ENCODE measurements at places on chromosomes 12 and 14.

GRCh38 chr12:53543539-53543938 lies 36.3 kb upstream of the NPFF start:
- DNase-seq = peak; percentile 59

DNA sequence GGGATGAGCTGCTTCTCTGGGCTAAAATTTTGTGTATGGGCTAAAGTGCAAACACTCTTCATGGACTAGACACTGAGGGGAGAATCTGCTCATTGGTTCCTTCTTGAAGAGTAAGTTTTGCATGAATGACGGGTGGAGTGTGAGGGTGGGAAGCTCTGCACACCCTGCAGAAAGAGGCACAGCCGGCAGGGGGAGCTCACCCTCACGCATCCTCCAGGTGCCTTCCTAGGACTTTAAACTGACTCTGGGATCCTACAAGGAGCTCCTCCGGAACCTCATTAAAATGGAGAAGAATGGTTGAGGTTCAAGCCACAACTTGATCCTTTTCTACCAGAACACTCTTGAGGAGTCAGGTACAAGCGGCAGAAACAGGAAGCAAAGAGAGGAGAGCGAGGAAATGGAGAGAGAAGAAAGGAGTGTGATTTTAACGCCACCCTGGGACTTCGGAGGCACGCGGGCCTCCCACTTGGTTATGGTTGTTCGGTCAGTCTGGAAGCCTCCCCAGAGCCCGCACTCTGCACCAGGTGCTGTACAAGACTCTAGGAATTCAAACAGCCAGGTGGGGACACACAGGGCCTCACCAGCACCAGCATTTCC lies 87.5 kb downstream of the SETD3 start:
- DNase-seq = peak; percentile 24

GRCh38 chr14:64444984-64445845 lies 20.1 kb upstream of the AKAP5 start:
- DNase-seq = no peak

DNA sequence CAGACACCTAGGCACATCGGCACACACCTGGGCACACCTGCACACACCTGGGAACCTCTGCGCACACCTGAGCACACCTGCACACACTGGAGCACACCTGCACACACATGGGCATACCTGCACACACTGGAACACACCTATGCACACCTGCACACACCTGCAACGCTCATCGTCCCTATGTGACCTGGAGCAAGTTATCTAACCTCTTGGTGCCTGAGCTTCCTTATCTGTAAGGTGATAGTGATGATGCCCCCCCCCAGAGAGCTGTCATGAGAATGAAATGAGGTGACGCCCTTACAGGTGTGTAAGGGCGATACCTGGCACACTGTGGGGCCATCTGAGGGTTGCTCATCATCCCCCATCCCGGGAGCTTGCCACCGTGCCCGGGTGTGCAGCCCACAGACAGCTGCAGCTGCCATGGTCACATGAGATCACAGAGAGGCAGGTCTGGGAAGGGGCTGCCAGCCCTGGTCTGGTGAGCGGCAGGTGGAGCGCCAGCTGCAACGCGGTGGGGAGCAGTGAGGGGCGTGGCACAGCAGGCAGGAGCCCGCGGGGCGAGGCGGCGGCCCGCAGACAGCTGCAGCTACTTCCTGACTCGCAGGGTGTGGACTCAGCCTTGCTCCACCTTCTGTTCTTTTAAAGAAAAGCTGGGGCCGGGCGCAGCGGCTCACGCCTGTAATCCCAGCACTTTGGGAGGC lies 59.9 kb upstream of the FBRSL1 start:
- DNase-seq = no peak

DNA sequence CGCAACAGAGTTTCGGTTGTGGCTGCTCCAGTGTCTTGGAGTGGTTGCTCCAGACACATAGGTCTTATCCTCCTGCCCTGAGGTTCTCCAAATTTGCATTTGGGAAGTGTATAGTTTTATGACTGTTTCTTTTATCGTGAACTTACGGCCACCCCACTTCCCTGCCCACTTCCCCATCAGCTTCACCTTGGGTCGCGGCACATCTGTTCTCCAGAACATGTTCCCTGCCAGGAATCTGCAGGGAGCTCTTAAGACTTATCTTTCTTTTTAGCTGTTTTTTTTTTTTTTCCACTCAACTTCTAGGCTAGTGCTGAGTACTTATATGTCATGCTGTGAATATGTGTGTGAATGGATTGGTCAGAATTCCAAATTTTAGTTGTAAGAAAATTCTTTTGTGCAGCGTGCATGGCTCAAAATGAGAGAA lies 75.4 kb downstream of the ETV6 start:
- no peak for DNase-seq

DNA sequence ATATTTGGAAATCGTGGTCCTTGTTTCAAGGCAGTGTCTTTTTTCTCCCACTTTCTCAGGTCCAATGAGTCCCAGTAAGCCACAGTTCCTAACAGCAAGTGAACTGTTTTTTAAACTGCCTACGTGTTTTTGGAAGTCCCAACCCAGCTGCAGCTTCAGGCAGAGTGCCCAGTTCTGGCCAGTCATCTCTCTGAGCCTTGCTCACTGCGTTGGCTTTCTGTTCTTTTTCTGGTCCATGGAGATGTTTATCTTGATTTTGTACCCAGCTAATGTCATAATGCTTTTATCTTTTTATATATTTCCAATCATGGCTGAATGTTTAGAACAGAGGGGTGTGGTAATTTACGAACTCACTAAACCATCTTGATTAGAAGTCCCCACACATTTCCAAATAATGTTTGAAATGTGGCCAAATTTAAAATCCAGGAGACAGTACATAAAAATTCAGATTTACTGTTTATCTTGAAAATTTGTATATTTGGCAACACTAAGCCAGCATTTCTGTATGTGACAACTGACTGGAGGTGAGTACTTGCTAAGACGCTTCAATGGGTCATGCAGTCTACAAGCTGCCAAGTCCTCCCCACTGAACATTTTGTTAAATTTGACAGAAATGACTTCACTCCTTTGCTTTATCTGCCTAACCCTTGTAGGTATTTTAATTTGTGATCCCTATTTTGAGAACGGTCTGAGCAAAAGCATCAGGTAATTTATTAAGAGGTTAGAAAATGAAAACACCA lies 46.1 kb upstream of the OTOGL start:
- no peak for DNase-seq

- DNase-seq = no peak
Observed at GRCh38 chr14:105316577-105316941, 2.0 kb downstream of the PACS2 start.

GRCh38 chr12:106871477-106871876 lies 84.2 kb upstream of the TMEM263 start:
- no peak for DNase-seq

DNA sequence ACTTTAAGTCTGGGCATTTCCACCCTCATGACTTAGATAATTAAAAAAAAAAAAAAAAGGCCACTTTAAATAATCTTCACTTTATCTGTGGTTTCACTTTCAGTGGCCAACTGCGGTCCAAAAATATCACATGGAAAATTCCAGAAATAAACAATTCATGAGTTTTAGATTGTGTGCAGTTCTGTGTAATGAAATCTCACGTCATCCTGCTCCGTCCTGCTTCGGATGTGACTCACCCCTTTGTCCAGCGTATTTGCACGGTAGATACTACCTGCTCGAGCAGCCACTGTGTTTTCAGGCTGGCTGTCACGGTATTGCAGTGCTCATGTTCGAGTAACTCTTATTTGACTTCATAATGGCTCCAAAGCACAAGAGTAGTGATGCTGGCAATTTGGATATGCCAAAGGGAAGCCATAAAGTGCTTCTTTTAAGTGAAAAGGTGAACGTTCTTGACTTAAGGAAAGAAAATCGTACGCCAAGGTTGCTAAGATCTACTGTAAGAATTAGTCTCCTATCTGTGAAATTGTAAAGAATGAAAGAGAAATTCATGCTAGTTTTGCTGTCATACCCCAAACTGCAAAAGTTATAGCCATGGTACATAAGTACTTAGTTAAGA lies 2.4 kb downstream of the E2F7 start:
- DNase-seq = peak; percentile 85

DNA sequence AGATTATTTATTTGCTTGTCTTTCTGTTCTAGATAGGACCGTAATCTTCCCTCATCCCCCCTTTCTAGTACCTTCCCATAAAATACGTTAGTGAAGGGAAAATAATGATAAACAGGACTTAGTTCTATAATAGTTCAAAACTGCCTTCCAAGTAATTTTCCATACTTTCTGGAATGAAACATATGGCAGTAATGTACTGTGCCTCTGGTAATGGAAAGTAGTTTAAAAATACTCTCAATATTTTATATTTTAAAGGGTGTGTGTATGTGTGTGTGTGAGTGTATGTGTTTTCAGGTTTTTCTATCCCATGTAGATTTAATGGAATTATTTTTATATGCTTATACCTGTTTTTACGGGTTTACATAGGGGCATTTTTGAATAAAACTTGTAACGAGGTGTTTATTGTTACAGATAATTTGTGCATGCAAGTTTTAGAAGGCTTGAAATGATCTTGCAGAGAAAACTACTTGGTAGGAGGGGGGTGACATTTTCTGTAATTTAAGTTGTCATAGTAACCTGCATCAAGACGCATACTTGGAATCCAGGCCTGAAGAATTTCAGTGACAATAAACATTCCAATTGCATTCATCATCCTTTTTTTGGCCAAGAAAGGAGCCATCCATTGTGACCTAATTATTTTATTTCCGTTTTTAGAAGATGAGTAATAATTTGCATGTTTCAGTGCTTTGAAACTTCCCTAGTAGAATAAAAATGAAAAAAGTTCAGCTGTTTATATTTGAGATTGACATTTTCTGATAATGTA lies 38.9 kb downstream of the RASSF8 start:
- peak; percentile 89 for DNase-seq

- no peak for DNase-seq
Observed at GRCh38 chr12:92369636-92370035, 224.0 kb upstream of the BTG1 start.

GRCh38 chr12:63038713-63039100 lies 103.8 kb upstream of the PPM1H start:
- no peak for DNase-seq

DNA sequence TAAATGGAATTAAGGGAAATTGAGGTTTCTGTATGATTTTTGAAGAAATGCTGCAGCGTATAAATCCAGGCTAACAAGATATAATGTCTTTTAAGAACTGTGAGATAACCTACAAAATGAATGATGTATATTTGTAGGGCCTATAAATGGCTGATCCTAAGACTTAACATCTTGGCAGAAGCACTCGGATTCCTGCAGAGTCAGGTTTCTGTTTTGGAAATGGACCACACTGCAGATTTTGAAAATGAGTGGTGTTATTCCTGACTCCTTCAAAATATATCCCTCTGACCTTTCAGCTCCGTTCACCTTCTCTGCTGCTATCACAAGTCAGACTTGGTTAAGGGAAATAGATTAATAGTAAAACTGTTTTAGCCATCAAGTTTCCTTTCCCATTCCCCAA lies 5.0 kb downstream of the TIGAR start:
- DNase-seq = no peak

DNA sequence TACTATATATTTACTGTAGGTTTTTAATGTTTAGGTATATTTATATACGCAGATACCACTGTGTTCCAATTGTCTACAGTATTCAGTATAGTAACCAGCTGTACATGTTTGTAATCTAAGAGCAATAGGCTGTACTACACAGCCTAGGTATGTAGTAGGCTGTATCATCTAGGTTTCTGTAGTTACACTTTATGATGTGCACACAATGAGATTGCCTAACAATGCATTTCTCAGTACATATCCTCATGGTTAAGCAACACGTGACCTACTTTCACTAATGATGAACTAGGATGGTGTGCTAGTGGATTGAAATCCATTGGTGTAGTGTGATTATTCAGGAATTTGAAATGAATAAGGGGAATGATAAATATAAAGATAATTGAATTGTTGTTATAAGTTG lies 77.7 kb downstream of the ETNK1 start:
- DNase-seq = no peak

- DNase-seq = no peak
Observed at GRCh38 chr14:26598672-26599131, 869 bp upstream of the NOVA1 start.

GRCh38 chr12:84172823-84173424 lies 739.7 kb downstream of the SLC6A15 start:
- DNase-seq = no peak

Data from SW 1271 (cell line).